HAP-1 (cell line): ENCODE measurements at places on chromosomes 5 and 9.
A peak's percentile ranks its signal among the peaks of the same experiment; 100 is the strongest.

DNA sequence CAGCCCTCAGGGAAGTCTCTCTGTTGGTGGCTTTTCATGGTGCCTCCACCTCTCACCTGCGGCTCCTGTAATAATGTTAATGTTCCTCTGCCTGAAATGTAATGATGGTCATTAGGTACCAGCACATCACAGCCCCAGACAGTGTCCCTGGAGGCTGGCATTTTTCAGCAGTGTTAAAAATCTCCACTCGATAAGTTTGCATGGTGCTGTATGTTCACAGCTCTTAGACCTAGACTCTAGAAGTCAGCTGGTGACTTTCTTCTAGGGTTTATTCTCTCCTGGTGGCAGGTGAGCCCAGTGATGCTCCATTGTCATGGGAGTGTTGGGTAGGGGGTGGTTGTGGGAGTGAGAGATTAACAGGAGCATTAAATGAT, 53.1 kb downstream of the GPR107 start:
- DNase-seq: no peak

GRCh38 chr9:111037708-111038330, 451 bp downstream of the LPAR1 start:
- DNase-seq: peak; percentile 43

DNA sequence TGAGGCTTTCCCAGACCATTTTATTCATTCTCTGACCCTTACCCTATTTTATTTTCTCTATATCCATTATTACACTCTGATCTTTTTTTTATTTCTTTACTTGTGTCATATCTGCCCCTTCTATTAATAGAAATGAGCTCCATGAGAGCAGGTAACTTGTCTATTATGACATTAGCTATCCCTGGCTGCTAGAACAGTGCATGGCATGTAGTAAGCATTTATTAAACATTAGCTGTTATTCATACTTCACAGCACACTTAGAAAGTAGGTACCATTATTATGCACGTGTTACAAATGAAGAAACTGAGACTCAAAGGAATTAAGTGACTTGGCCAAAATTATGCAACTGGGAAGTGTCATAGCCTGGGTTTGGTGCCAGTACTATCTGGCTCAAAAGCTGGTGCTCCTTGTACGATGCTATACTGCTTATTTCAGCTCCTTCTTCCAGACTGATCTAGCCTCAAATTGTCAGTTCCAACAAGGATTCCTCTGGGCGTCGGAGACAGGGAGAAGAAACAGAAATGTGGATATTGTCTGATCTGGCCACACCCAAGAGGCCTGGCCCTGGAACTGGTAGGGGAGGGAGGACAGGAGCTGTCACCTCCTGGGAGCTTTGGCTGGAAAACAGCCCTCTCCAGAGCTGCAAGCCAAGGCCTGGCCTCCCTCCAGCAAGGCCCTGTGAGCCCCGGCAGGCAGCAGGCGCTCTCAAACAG, 10.8 kb upstream of the NIPAL4 start:
- no peak for DNase-seq

DNA sequence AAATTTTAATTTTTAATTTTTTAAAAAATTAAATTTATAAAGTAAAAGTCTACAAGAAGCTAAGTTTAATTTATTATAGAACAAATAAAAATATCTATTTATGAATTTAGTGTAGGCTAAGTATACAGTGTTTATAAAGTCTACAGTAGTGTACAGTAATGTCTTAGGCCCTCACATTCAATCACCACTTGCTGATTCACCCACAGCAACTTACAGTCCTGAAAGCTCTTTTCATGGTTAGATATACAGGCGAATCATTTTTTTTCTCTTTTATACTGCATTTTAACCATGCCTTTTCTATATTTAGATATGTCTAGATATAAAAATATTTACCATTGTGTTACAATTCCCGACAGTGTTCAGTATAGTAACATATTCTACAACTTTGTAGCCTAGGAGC, 55.9 kb downstream of the PCSK1 start:
- no peak for DNase-seq

- DNase-seq: no peak
These were observed 13.6 kb upstream of the FUBP3 start for GRCh38 chr9:130565792-130566191.

- DNase-seq: peak; percentile 48
These were observed 16.4 kb upstream of the C5orf58 start for GRCh38 chr5:170216257-170216864.

DNA sequence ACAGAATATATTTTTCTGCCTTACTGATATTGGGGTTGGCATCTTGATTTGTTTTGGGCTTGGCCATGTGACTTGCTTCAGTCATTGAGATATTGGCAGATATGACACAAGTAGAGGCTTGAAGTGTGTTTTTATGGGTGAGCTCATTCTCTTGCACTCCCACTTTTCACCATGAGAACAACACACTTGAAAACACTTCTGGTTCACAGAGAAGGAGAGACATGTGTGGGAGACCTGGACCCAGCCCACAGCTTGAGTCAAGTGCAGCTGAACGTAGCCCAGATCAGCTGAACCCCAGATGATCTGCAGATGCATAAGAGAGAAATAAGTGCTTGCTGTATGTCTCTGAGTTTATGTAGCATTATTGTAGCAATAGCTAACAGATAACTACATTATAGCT, 155.4 kb downstream of the SEMA6A start:
- no peak for DNase-seq

DNA sequence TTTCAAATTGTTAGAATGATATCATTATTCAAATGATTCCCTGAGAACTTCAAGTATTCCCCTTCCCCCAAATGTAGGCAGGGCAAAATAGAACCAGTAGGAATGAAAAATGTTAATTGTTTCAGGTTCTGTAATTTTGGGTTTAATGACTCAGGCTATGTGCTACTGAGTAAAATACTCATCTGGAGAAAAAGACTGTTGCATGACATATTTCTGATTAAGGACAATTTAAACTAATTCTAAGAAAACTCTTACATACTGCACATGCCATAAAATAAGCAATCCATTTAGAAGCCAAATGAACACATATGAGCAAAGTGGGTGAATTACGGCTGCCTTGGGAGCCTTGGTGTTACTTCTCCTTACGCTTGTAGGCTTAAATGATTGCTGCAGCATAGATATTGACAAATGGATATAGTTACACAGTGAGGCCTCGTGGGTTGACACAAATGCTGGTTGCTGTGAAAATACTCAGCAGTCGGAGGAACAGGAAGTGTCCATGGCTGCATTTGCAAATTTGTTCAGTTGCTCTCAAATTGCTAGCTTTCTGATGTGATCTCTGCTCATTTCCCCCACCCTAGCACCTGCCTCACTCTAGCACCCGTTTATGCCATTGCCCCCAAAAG, 174.9 kb upstream of the DMAC1 start:
- DNase-seq: no peak

- no peak for DNase-seq
These were observed 228.4 kb upstream of the TBCA start for GRCh38 chr5:78004559-78004958.

DNA sequence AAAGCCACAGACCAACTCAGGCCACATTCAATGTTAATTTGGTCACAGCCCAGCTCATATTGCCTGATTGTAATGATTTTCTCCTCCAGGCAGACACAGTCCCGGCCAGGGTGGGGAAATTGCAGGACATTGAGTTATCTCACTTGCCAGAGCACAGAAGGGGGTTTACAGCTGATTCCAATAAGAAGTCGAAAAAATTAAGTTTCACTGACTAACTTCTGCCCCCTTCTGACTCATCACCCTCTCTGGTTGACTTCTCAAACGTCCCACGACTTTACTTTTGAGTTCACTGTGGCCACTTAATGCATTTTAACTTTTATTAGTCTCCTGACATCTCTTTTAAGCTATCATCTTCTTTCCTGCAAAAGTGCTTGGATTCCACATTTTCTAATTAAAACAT, 321.4 kb upstream of the WWC1 start:
- DNase-seq: no peak

- DNase-seq: no peak
These were observed 40.1 kb downstream of the DCAF10 start for GRCh38 chr9:37840560-37841194.

GRCh38 chr9:3675946-3676345, 150.1 kb upstream of the RFX3 start:
- DNase-seq: no peak

- no peak for DNase-seq
These were observed 1.3 kb downstream of the TNFSF15 start for GRCh38 chr9:114804505-114804904.

DNA sequence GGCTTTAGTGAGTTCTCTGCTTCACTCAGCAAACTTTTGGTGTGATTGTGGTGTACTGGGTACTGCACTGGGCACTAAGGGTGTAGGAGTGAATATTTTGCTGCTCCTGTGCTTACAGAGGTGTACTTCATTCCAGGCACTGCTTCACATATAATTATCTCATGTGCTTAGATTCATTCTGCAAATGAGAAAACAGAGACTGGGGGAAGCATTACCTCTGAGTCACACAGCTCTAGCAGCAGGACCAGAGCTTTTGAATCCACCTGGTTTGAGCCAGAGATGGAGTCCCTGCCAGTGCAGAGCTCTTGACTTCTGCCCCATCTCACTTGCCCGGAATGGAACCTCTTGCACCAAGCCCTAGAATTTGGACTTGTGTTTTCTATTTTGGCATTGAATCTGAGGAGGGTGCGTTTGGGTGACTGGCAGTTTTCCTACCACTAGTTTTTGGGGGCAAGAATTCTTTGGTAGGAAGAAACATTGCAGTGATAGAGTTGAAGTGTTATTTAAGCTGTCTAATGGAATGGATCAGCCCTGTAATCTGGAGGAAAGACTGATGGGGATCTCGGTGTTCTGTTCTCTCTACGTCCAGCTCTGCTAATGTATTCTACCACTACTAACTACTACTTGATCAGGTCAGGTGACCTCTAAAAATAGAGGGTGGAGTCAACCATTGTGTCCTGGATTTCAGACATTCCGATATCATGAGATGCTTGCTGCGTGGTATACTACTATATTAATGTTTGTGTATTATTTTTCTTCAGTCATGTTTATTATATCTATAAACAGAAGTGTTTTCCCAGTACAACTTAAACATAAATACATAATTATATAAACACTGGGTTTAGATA, 2.5 kb downstream of the ARHGAP26 start:
- DNase-seq: no peak

DNA sequence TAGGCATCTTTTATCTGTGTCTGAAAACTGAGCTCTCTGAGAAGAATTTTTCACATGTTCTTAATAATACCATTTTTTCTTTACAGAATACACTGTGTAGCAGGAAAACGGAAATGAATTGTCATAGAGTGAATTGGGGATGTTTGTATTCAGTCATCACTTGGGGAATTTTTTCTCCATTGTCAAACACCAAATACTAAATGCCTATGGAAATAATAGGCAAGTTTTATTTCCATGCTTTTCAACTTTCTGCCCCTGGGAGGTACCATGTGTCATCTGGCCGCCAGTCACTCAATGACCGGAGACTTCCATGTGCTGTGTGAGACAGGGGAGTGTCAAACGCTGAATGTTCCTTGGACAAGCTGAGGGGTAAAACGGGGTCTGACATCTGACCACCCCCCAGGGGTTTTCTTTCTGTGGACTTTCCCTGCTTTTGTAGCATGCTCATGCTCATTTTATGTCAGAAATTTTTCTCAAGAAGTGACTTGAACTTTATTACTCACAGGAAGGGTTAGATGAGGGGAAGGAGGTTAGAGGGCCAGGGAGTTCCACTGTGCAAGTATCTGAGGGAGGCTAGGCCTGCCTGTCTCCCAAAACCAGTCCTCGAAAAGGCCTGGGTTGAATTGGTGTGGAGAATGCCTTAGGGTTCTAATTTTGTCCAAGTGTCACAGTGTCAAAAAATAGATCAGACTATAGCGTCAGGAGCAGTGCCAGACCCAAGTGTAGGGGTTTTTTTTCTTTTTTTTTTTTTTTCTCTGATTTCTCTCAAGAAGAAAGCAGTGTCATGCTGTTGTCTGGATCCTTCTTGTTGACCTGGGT, 438.6 kb downstream of the AGTPBP1 start:
- no peak for DNase-seq

GRCh38 chr5:2403296-2403695, 348.2 kb downstream of the IRX2 start:
- DNase-seq: no peak

DNA sequence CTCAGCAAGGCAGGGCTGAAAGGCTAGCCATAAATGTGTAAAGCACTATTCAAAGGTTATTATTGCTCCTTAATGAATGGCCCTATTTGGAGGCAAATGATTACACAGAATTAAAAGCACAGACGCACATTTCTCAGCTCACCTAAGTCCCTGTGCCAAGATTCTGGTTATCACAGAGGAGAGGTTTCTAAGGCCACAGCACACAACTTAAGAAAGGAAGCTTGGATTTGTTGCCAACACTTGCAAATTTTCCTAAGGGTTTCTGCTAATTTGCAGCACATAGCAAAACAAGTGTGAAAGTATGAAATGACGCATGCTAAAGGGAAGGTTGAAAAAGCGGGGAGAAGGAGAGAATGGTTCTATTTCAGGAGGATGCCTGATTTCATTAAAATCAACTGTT, 834.1 kb upstream of the C9orf72 start:
- DNase-seq: no peak

GRCh38 chr5:68303754-68304420, 88.3 kb downstream of the PIK3R1 start:
- no peak for DNase-seq

DNA sequence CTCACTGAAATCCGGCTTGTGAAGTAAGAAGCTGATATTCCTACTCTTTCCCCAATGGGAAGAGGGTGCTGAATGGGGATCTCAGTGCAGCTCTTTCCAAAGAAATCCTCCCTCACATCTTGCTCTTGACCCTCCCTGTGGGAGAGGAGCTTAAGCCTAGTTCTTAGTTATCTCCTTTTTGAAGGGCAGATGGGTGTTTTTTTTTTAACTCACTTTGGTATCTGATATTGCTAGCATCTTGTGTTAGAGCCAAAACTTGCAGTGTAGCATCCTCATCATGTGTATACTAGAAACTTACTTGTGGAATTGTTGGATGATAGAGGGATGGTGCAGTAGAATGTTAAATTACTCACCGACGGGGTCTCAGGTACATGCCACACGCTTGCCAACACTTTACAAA, 90.2 kb downstream of the F2RL2 start:
- DNase-seq: no peak

DNA sequence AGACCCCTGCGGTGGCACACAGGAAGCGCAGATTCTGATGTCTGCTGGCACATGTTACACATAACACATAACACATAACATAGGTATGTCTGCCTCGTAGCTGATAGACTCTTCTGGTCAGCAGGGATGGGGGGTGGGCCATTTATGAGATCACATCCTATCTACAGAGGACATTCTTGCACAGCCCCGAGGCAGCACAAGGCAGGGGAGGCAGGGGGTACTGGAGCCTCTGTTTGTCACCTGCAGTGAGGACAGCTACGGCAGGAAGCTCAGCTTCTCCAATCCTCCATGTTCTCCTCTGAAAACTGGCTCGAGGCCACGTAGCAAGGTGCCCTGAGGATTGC, 16.7 kb upstream of the MED10 start:
- DNase-seq: no peak
